ENCODE measurements at places on chromosomes 7 and 10.

DNA sequence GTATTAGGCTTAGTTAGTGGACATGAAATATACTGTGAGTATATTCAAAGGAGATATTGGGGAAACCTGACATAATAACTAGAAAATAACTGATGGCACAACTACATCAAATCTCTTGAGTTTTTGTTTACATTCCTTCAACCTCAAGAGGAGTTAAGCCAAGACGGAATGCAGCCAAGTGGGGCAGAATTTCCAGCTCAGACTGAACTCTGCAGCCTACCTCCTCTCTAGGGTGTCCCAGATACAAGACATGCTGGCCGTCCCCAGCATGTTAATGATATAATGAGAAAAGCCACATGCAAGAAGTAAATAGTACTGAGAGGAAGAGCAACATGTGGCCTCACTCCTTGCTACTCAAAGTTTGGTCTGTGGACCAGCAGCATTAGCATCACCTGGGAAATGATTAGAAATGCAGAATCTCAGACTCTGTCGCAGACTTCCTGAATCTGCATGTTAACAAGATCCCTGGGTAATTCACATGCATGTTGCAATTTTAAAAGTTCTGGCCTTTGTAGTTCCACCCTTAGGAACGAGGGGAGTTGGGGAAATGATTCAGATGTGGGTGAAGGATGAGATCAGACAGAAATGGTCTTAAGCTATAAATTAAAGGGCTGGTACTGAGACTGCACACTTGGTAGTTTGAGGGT lies 118.4 kb upstream of the CACUL1 start:
- H3K27me3 ChIP-seq: no peaks in the 10 kb centered on the region
- no peaks in the 10 kb centered on the region for H3K4me1 ChIP-seq
- no peaks in the 10 kb centered on the region for H3K36me3 ChIP-seq
- no peak for DNase-seq
- H3K27ac ChIP-seq: no peak overlapping the region

DNA sequence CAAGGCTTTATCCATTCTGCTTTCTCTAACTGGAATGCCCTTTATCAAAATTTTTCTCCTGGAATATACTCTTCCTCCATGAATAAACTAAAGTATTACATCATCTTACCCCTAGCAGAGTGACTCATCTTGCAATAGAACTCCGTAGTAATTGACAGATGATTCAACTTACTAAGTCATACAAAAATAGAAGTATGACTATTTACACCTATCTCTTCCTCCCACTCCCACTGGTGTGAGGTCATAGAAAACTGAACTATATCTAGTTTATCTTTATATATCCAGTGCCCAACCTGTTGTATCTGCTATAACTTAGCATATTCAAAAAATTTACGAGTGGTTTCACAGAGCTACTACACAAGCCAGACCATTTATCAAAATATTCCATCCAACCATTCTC lies 26.1 kb downstream of the ABCB1 start:
- DNase-seq: no peak
- no peaks in the 10 kb centered on the region for H3K4me1 ChIP-seq

- no peak overlapping the region for H3K27ac ChIP-seq
- no peak overlapping the region for H3K4me3 ChIP-seq
- peaks cover 33% of the 10 kb centered on the region for H3K27me3 ChIP-seq
Observed at GRCh38 chr7:27249724-27250556, 7.3 kb downstream of the EVX1 start.

- no peak overlapping the region for H3K4me3 ChIP-seq
- H3K27me3 ChIP-seq: no peaks in the 10 kb centered on the region
- H3K27ac ChIP-seq: no peak overlapping the region
- no peak for DNase-seq
- H3K36me3 ChIP-seq: no peaks in the 10 kb centered on the region
Observed at GRCh38 chr7:92823042-92823441, 13.3 kb downstream of the CDK6 start.

DNA sequence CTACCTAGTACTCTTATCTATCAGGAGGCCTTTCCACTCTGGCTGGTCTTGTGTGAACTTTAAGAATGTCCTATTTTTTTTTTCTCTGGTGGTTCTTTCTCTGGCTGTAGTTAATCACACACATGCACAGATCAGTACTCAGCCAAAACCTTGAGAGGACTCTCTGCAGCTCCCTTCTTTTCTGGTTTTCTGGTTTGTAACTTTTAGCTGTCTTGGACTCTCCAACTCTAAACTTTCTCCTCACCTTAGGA lies 54.9 kb upstream of the HELLS start:
- H3K4me1 ChIP-seq: no peaks in the 10 kb centered on the region
- H3K36me3 ChIP-seq: no peaks in the 10 kb centered on the region
- no peaks in the 10 kb centered on the region for H3K27me3 ChIP-seq
- no peak for DNase-seq
- H3K4me3 ChIP-seq: no peak overlapping the region

- H3K4me1 ChIP-seq: peaks cover 8% of the 10 kb centered on the region
- no peak overlapping the region for H3K4me3 ChIP-seq
- H3K36me3 ChIP-seq: no peaks in the 10 kb centered on the region
- no peak for DNase-seq
- H3K27me3 ChIP-seq: no peaks in the 10 kb centered on the region
Observed at GRCh38 chr7:18132811-18133210, 105.2 kb upstream of the PRPS1L1 start.

GRCh38 chr10:71475243-71475871 lies 78.6 kb downstream of the CDH23 start:
- peak overlapping the region; percentile 54 for H3K27ac ChIP-seq
- H3K4me3 ChIP-seq: no peak overlapping the region
- H3K27me3 ChIP-seq: no peaks in the 10 kb centered on the region
- no peaks in the 10 kb centered on the region for H3K36me3 ChIP-seq
- H3K4me1 ChIP-seq: peaks cover 11% of the 10 kb centered on the region
- DNase-seq: no peak

GRCh38 chr7:7256731-7257274 lies 74.5 kb downstream of the C1GALT1 start:
- H3K4me1 ChIP-seq: no peaks in the 10 kb centered on the region
- no peaks in the 10 kb centered on the region for H3K27me3 ChIP-seq
- no peak for DNase-seq
- no peaks in the 10 kb centered on the region for H3K36me3 ChIP-seq
- no peak overlapping the region for H3K4me3 ChIP-seq

DNA sequence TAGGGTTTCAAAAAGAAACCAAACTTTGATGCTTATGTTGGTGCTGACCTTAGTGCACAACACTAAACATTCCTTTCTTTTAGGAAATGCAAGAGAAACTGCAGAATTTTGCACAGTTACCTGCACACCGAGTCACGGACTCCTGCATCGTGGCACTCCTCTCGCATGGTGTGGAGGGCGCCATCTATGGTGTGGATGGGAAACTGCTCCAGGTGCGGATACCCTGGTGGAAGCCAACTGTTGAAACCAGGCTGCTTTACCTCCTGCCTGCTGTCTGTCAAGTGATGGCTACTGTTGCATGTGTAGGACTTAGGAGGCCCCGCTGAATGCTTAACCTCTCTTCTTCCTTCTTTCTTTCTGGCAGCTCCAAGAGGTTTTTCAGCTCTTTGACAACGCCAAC lies 11.7 kb downstream of the CASP2 start:
- DNase-seq: no peak
- H3K4me3 ChIP-seq: no peak overlapping the region
- H3K36me3 ChIP-seq: no peaks in the 10 kb centered on the region

DNA sequence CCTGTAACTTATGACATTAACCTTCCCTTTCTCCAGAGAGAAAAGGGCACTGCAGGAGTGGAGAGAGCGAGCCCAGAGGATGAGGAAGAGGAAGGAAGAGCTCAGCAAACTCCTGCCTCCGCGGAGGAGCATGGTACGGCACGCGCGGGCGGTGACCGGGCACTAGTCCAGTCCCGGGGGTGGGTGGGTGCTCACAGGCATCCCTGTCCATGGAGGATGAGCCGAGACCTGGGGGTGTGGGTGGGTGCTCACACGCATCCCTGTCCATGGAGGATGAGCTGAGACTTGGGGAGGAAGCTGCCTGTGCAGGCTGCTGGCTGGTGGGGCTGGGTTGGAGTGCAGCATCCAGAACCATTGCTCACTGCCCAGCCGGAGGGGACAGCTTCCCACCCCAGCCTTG lies 23.8 kb downstream of the LRRC27 start:
- H3K27me3 ChIP-seq: no peaks in the 10 kb centered on the region
- DNase-seq: no peak
- no peaks in the 10 kb centered on the region for H3K36me3 ChIP-seq
- H3K27ac ChIP-seq: no peak overlapping the region
- H3K4me1 ChIP-seq: no peaks in the 10 kb centered on the region
- no peak overlapping the region for H3K4me3 ChIP-seq

DNA sequence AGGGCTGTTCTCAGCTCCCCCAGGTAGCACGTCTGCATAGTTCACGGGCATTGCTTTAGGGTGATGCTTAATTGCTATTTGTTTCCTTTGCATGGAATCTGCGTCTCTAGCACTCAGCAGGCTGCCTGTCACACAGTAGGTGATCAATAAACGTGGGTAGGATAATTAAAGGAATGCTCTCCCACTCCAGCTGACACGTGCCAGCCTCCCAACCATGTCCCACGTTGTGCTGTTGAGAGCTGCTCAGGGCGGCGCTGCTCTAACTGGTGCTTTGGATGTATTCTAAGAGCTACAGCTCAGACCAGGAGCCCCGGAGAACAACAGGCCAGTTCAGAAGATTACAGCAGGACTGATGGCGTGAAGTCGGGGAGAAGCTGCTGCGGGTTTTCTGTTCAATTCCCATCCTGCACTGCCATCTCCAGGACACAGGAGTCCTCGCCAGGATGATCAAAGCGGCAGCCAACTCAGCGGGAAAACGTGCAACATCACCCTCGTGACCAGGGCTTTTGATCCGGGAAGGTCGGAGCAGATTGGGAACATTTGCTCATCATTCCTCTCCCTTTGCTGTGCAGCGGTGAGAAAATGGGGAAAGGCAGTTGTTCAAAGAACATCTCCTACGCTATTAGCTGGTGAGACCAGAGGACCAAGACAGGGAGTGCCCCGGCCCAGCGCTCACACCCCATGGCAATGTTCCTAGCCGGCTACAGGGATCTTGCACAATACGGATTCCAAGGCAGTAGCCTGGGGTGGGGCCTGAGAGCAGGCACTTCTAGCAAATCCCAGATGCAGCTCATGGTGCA lies 50.5 kb upstream of the FOXK1 start:
- peak; percentile 91 for DNase-seq
- H3K36me3 ChIP-seq: no peaks in the 10 kb centered on the region
- no peaks in the 10 kb centered on the region for H3K27me3 ChIP-seq
- peak overlapping the region; percentile 65 for H3K27ac ChIP-seq

DNA sequence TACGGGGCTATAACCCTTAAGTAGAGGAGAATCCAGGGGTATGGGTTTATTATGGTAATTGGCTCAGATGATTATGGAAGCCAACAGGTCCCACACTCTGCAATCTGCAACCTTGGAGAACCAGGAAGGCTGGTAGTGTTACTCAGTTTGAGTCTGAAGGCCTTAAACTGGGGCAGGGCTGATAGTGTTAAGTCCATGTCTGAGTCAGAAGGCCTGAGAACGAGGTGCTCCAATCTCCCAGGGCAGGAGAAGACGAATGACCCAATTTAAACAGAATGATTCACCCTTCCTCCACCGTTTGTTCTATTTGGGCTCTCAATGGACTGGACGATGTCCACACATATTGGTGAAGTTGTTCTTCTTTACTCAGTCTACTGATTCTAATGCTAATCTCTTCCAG lies 244.5 kb upstream of the PTER start:
- no peak for DNase-seq
- no peak overlapping the region for H3K4me3 ChIP-seq
- no peak overlapping the region for H3K27ac ChIP-seq
- no peaks in the 10 kb centered on the region for H3K36me3 ChIP-seq
- H3K27me3 ChIP-seq: no peaks in the 10 kb centered on the region
- H3K4me1 ChIP-seq: no peaks in the 10 kb centered on the region

- H3K27ac ChIP-seq: peak overlapping the region; percentile 8
- no peak for DNase-seq
- no peaks in the 10 kb centered on the region for H3K36me3 ChIP-seq
- no peak overlapping the region for H3K4me3 ChIP-seq
- peaks cover 14% of the 10 kb centered on the region for H3K4me1 ChIP-seq
Observed at GRCh38 chr10:119268871-119269506, 61.6 kb downstream of the GRK5 start.

DNA sequence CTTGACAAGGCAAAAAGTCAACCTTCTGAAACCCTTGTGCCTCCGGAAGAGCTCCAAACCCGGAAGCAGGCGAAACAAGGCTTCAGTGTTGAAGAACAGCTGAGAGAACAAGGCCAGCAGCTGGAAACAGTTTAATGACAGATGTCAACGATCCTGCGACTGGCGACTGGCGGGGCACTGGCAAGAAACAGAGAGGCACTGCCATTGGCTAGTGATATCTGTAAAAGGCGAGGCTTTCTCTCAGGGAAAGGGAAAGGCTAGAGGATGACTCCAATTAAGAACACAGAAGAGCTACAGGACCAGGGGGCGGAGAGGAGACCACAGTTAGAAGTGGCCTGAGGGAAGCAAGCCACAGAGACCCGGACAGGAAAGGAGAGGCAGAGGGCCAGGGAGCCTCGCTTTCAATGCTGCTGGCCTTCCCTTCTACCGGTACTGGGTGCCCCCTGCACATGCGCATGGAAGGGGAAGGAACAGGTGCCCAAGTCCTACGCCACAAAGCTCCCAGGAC lies 19.4 kb downstream of the ITGB1 start:
- H3K36me3 ChIP-seq: no peaks in the 10 kb centered on the region
- H3K4me1 ChIP-seq: peaks cover 16% of the 10 kb centered on the region
- H3K4me3 ChIP-seq: no peak overlapping the region
- H3K27me3 ChIP-seq: no peaks in the 10 kb centered on the region
- peak overlapping the region; percentile 58 for H3K27ac ChIP-seq

- no peak overlapping the region for H3K4me3 ChIP-seq
- no peaks in the 10 kb centered on the region for H3K36me3 ChIP-seq
- H3K27me3 ChIP-seq: no peaks in the 10 kb centered on the region
- H3K27ac ChIP-seq: no peak overlapping the region
Observed at GRCh38 chr7:50508471-50508943, 56.7 kb downstream of the DDC start.

DNA sequence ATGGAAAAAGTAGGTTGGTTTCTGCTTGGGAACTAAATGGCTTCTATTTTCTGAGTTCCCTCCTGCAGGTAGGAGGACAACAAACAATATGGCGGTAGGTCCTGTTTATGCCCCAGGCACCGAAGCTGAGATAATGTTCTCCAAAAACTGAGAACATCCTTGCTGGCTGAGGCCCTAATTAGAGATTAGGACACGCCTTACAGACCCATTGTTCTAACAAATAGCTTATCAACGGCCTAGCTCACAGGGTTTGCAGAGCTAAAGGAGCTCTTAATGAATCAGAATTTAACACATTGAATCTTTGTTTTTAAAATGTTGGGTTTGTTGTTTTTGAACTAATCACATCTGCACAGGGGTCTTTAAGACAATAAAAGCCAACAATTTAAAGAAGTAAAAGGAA lies 37.0 kb downstream of the HTR5A start:
- no peaks in the 10 kb centered on the region for H3K27me3 ChIP-seq
- DNase-seq: no peak
- no peaks in the 10 kb centered on the region for H3K4me1 ChIP-seq
- H3K4me3 ChIP-seq: no peak overlapping the region
- H3K27ac ChIP-seq: no peak overlapping the region

DNA sequence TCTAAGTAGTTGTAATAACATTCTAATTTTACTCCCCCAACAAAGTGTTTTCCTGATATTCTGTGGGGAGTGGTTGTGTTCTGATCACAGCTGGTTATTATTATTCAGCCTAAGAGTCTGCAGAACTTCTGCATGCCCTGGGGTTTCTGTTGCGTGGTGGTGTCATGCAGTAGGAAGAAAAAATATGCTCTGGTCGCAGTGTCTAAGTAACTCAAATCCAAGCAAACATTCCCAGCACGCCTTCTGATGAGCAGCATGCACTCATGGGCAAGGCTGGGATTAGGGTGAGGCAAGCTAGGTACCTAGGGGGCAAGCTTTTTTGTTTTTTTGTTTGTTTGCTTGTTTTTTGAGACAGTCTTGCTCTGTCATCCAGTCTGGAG lies 112.8 kb upstream of the KMT2E start:
- no peak for DNase-seq
- H3K4me3 ChIP-seq: no peak overlapping the region
- no peaks in the 10 kb centered on the region for H3K36me3 ChIP-seq
- no peaks in the 10 kb centered on the region for H3K27me3 ChIP-seq
- no peaks in the 10 kb centered on the region for H3K4me1 ChIP-seq
